ENCODE measurements at places on chromosomes 7 and 10.

DNA sequence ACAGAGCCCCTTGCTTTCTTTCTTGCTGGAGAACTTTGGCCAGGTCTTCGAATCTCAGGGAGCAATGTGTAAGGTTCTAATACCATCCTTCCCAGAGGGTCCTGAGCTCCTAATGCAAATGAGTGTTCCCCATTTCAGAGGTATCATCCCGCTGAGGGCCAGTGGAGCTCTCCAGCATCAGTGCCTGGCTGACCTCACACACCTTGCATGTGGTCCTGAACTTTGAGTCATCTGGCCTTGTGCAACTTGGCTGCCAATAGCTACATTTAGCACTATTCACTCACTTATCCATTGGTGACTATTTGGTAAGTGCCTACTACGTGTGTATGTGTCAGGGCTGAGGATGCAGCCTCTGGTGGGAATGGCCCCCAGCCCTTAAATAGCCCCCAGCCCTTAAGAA, 48.4 kb upstream of the HABP2 start:
- no peak for DNase-seq

GRCh38 chr7:83956104-83956503, 238.5 kb downstream of the SEMA3A start:
- DNase-seq = no peak

DNA sequence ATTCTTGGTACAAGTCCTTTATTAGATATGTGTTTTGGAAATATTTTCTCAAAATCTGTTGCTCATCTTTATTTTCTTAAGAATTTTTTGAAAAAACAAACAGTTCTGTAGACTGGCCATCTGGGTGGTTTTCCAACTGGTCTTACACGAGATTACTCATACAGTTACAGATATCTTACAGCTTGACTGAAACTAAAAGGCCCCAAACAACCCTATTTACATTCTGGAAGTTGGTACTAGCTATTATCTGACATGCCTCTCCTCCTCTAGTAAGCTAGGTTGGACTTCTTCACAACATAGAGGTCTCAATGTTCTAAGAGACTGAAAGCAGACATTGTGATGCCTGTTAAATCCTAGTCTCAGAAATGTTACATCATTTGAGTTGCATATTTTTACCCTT, 52.0 kb downstream of the ZNF22 start:
- DNase-seq = no peak

- DNase-seq = no peak
These were observed 55.1 kb upstream of the PTPN12 start for GRCh38 chr7:77482015-77482414.

GRCh38 chr10:117547016-117547715, 4.6 kb downstream of the EMX2 start:
- no peak for DNase-seq

DNA sequence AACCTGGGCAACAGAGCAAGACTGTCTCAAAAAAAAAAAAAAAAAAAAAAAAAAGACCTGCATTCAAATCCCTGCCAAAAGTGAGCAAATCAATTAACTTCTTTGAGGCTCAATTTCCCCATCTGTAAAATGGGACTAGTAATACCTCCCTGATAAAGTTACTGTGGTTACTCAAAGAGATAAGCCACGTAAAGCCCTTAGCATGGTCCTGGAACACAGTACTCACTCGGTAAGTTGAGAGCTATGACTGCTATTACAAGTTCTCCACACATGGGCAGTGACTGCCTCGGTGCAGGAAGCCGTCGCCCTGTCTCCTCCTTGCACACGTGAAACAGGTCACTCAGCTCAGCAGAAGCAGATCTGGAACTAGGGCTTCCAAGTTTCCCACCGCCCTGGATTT, 37.9 kb downstream of the DDIT4 start:
- DNase-seq = no peak

DNA sequence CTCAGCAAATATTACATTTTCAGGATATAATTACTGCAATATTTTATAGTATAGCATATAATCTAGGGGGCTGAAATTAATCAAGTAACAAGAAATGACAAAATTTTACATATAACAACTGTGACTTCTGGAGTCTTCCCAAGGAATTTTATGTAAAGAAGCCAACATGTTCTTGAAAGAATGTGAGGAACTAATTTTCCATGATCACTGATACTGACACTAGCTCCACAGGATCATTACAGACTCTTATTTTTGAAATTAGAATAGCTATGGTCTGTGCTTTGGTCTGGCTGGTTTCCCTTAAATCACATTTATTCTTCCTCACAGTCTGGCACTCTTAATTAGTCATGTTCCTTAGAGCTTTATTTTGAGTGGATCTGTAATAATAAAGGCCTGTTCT, 267.7 kb upstream of the SEMA3A start:
- no peak for DNase-seq

GRCh38 chr10:76129213-76129612, 697.8 kb downstream of the LRMDA start:
- no peak for DNase-seq

GRCh38 chr7:128928882-128929788, 8.6 kb upstream of the IRF5 start:
- DNase-seq = no peak

- no peak for DNase-seq
These were observed 100.6 kb upstream of the GLCCI1 start for GRCh38 chr7:7867846-7868571.

- no peak for DNase-seq
These were observed 284.9 kb downstream of the FGFR2 start for GRCh38 chr10:121313119-121313875.

DNA sequence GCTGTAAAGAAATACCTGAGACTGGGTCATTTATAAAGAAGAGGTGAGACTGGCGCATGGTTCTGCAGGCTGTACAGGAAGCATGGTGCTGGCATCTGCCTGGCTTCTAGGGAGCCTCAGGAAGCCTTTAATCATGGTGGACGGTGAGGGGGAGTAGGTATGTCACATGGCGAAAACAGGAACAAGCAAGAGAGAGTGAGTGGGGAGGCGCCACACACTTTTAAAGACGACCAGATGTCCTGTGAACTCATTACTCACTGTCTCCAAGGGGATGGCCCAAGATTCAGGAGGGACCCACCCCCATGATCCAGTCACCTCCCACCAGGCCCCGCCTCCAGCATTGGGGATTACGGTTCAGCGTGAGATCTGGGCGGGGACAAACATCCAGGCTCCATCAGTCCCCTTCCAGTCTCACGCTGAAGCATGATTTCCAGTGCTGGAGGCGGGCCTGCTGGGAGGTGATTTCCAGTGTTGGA, 3.2 kb downstream of the ZNF316 start:
- no peak for DNase-seq
